ENCODE measurements at places on chromosomes 7 and 10.
A peak's percentile ranks its signal among the peaks of the same experiment; 100 is the strongest.

GRCh38 chr7:33842150-33842549, 63.2 kb upstream of the BMPER start:
- no peak for DNase-seq

- no peak for DNase-seq
Observed at GRCh38 chr7:70727861-70728260, 404.1 kb upstream of the GALNT17 start.

GRCh38 chr7:131047651-131048304, 279.9 kb upstream of the MKLN1 start:
- DNase-seq = no peak

GRCh38 chr7:91356915-91357314, 92.7 kb downstream of the FZD1 start:
- no peak for DNase-seq

- DNase-seq = no peak
Observed at GRCh38 chr10:14602807-14603533, 171.7 kb downstream of the FAM107B start.

DNA sequence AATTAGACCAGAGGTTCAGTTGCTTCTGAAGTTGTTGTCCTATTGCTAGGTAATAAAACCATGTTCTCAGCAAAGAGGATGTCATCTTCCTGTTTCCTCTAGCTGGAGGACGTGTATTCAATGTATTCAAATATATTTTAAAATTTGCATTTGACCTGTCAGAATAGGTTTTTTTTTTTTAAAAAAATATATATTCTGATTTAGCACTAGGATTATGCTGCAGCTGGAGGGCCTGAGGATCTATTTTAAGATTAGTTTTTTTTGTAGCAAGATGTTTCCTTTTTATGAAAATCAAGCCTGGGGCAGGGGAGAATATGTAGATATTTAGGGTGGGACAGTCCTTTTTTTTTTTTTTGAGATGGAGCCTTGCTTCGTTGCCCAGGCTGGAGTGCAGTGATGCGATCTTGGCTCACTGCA, 337.0 kb downstream of the FRMD4A start:
- no peak for DNase-seq

GRCh38 chr7:2263176-2263575, 21.1 kb downstream of the NUDT1 start:
- DNase-seq = no peak

GRCh38 chr7:130065500-130066152, 4.7 kb upstream of the KLHDC10 start:
- DNase-seq = no peak

GRCh38 chr7:95471071-95471470, 14.7 kb upstream of the ASB4 start:
- no peak for DNase-seq

GRCh38 chr10:6018422-6018821, 41.1 kb upstream of the IL15RA start:
- no peak for DNase-seq

GRCh38 chr7:143901332-143901667, 676 bp downstream of the TCAF1 start:
- DNase-seq = no peak

- no peak for DNase-seq
Observed at GRCh38 chr7:117791877-117792780, 81.1 kb downstream of the CTTNBP2 start.

- DNase-seq = no peak
Observed at GRCh38 chr7:113521468-113521867, 397.3 kb downstream of the PPP1R3A start.

- DNase-seq = no peak
Observed at GRCh38 chr7:2651847-2652735, 20.3 kb downstream of the TTYH3 start.

DNA sequence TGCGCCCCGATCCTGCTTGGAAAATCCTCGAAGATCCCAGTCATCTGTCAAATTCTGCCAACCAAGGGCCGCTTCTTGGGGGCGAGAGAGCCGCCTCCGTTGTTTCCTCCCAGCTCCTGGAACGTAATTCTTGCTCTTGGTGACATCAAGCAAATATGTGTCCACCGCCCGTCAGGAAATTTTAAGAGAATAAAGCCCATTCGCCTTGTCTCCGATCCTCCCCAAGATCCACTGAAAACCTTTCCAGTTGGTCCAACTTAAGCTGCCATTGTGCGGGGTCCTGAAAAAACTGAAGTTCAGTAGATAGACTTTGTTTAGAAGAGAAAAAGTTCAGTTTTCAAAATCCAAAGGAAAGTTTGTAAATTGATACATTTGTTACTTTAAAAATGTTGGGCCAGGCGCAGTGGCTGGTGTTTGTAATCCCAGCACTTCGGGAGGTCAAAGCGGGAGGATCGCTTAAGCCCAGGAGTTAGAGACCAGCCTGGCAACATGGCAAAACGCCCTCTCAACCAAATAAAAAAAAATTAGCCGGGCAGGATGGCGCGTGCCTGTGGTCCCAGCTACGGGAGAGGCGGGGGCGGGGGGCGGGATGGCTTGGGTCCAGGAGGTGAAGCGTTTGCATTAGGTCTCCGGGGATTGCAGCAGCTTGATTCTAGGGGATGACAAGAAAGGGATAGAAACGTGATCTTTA, 1.0 kb upstream of the ZNF800 start:
- DNase-seq = no peak

- DNase-seq = no peak
Observed at GRCh38 chr10:128361487-128361886, 235.3 kb upstream of the MKI67 start.

GRCh38 chr7:107267138-107267537, 98.3 kb downstream of the HBP1 start:
- DNase-seq = no peak

DNA sequence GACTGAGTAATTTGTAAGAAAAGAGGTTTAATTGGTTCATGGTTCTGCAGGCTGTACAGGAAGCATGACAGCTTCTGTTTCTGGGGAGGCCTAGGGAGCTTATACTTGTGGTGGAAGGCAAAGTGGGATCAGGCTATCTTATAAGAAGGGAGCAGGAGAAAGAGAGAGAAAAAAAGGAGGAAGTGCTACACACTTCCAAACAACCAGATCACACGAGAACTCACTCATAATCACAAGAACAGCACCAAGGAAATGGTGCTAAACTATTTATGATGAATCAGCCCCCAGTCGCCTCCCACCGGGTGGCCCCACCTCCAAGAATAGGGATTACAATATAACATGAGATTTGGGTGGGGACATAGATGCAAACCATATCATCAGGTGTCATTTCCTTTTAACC, 89.1 kb upstream of the KCNMA1 start:
- DNase-seq = no peak

GRCh38 chr7:976901-977325, 1.6 kb upstream of the COX19 start:
- DNase-seq = no peak

- no peak for DNase-seq
Observed at GRCh38 chr7:142913566-142913965, 20.0 kb downstream of the TRPV5 start.

DNA sequence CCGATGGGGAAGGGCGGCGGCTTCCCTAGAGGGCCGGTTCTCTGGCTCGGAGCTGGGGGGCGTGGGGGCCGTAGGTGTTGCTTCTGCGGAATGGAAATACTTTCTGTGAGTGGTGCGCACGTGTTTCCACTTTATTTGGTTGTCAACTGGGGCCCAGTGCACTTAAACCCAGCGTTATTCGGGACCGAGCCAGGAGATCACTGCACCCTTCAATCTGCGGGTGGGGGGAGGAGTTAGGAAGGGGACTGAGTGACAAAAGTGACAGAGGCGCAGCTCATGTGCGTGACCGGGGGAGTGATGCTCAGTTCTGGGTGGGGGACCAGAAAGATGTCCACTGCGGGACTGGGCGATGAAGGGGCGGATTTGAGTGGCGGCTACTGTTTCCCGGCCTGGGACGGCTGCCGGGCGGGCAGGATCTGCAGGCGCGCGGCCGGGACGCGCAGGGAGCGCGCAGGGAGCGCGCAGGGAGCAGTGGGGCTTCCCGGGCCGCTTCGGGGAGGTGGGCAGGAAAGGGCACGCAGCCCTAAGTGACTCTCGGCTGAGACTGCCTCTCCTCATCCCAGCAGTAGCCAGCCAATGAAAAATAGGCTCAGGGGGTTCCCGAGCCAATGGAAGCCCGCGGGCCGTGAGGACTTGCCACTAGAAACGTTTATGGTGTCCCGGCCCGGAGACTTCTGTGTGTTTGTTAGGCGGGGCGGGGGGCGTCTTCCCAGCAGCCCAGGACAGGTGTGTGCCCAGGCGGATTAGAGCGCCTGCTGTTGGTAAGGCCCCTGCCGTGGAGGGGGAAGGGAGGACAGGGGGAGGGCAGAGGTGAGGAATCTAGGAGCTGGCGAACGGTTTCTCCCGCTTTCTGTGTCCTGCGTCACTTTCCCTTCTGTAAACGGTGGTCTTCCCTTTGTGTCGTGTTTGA, 54.3 kb upstream of the KDM7A start:
- DNase-seq = peak; percentile 20

- DNase-seq = no peak
Observed at GRCh38 chr7:29562307-29562706, 1.3 kb upstream of the PRR15 start.

- DNase-seq = no peak
Observed at GRCh38 chr10:1183033-1183396, 126.8 kb downstream of the WDR37 start.

DNA sequence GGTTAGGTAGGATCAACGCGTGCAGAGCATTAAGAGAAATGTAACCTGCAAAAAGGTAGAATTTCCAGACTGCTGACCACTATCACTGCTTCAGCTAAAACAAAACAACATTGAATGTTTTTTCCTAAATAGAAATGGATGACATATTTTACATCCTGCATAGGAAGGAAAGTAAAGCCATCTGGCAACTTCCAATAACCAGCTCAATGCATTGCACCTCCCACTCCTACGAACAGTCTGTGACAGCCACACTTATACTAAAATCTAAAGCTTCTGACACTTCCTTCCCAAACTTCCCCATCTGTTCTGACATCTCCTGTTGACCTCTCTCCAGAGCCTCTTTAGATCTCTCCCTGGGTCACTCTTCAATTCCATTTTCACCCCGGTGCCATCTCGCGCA, 47.1 kb downstream of the NRCAM start:
- DNase-seq = no peak

- DNase-seq = no peak
Observed at GRCh38 chr10:87658321-87658795, 1.3 kb upstream of the PAPSS2 start.
